Prostate gland (tissue), 2 donors: ENCODE measurements at places on chromosomes 12 and 14.

- no peak for DNase-seq
These were observed 37.6 kb downstream of the CACNA2D4 start for GRCh38 chr12:1880876-1881275.

DNA sequence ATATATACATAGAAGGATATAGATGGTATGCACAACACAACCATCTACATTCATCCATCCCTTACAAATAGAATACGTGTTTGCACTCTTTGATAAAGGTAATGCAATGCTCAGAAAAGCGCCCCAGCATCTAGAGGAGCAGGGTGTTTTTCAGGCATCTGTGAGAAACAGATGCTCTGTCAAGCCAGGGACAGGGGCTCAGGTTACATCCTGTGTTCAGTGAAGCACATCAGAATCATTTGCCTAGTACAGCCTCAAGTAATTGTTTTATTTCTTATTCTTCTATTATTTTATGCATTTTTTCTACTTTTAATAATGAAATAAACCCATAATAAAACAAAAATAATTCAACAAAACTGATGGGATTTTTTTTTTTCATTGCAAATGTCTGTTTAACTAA, 50.5 kb upstream of the HIF1A start:
- no peak for DNase-seq

DNA sequence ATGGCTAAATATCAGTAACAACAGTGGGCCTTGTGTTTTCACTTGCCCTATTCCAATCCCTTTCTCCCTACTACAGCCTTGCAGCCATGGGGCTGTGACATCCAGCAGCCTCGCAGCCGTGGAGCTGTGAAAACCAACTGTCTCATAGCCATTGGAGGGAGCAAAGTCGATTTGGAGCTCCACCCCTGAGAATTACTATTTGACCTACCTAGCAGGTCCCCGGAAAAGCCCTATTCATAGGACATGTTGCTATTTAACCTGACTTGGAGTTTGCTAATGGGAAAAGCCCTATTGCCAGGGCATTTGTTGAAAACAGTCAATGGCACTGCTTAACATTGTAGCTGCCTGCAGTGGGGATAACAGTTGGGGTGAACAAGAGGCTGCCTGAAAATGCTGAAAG, 33.3 kb downstream of the ERG28 start:
- no peak for DNase-seq

DNA sequence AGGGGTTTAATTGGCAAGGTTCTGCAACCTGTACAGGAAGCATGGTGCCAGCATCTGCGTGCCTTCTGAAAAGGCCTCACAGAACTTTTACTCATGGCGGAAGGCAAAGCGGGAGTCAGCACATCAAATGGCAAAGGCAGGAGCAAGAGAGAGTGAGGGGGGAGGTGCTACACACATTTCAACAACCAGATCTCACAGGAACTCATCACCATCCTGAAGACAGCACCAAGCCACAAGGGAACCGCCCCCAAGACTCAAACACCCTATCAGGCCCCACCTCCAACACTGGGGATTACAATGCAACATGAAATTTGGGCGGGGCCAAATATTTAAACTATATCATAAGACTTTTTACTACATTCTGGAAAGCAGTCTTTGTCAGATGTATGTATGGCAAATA, 38.0 kb upstream of the FKBP4 start:
- DNase-seq, result no peak

DNA sequence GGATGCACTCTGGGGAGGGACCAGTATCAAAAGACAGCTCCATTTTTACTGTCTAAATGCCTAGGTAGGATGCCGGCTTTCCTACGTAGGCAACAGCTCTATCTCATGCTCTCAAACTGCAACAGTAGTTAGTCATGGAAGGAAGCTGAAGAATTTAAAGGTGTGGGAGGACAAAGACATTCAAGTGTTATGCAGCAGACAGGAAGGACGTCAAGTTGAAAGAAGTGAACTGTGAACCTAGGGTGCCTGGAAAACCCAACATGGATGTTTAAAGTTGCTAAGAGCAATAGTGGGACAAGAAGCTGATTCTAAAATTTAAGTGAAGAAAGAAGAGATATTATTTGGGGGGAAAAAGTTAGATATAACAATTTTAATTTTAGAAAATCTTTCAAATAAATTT, 5.9 kb downstream of the SEC23A start:
- no peak for DNase-seq

- no peak for DNase-seq
These were observed 703.1 kb upstream of the MDGA2 start for GRCh38 chr14:48378541-48378940.

DNA sequence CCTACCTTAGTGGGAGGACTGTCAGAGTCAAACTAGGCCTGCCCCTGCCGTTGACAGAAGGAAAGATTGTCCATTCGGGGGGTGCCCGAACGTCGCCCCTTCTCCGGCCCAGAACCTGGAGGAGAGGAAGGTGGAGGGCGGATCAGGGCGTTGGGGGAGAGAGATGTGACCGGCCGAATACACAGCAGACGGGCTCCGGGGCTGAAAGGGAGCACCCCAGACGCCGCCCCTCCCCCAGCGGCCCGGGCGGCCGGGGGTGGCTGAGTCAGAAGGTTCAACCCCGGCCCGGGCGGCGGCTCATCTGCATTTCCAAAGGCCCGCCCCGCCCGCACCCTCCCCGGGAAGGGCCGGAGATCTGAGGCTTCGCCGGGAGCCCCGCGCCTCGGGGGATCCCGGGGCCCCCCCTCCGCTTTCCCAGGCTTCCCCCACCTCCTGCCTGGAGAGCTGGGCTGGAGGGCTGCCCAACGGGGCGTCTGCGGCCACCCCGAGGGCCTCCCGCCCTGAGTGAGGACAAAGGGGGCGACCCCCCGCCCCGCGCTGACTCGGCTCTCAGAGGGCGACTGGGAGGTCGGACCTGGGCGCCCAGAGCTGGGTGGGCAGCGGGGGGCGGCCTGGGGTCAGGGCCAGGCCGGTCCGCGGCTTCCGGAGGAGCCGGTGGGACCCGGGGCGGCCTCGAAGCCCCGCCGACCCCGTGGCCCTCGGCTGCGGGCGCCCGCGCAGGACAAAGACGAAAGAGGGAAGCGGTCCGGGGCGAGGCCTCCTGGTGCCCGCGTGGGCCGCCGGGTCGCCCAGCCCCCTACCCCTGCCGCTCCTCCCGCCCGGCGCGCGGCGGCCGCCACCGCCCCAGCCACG, 3.7 kb upstream of the SETD1B start:
- peak; percentile 87 for DNase-seq

- no peak for DNase-seq
These were observed 85.5 kb upstream of the EGLN3 start for GRCh38 chr14:34036319-34036766.

- no peak for DNase-seq
These were observed 166.6 kb upstream of the PDE3A start for GRCh38 chr12:20201733-20202132.

DNA sequence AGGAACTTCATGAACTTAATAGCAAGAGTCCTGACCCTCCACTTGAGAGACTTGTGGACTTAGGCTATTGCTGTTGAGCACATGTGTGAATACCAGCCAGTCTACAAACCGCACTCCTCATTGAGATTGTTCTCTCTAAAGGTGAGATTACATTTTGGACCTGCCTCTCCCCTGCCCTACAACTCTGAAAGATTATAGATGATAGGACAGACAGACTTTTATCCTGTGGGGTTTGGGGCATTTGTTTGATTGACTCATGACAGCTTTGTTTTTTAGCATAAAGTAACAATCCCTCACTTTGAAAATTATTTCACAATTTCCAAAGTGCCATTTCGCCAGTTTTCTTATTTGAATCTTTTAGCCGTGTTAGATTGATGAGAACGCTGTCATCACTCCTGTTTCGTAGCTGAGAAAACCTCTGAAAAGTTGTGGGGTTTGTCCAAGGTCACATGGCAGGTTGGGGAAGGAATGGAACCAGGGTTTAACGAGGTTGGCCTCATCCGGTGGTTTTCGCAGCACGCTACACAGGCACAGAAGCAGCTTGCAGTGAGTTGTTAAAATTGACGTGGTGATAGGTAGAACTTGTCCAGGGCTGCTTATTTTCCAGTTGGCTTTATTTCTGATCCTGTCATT, 836 bp downstream of the EVL start:
- DNase-seq, result no peak

DNA sequence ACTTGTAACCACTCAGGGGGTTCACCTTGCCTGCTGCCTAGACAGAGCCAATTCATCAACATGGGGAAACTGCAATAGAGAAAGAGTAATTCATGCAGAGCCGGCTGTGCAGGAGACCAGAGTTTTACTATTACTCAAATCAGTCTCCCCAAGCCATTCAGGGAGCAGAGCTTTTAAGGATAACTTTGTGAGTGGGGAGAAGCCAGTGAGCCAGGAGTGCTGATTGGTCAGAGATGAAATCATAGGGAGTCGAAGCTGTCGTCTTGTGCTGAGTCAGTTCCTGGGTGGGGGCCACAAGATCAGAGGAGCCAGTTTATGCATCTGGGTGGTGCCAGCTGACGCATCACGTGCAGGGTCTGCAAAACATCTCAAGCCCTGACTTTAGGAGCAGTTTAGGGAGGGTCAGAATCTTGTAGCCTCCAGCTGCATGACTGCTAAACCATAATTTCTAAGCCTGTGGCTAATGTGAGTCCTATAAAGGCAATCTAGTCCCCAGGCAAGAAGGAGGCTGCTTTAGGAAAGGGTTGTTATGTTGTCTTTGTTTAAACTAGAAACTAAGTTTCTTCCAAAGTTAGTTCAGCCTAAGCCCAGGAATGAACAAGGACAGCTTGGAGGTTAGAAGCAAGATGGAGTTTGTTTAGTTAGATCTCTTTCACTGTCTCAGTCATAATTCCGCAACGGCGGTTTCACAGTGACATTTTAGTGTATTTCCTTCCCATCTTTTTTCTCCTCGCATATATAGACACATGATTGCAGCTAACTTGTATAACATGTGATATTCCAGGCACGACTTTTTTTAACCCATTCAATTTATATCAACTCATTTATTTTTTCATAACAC, 68.9 kb upstream of the NCOR2 start:
- no peak for DNase-seq

- DNase-seq, result no peak
These were observed 123.4 kb downstream of the SLC25A47 start for GRCh38 chr14:100446572-100446971.
